Fibroblast of lung (primary cell): ENCODE measurements at places on chromosomes 5 and 9. TPM values are rescaled to one million over a fixed set of nuclear protein-coding genes. Genes with fewer than 3 reads are reported as not detected.

DNA sequence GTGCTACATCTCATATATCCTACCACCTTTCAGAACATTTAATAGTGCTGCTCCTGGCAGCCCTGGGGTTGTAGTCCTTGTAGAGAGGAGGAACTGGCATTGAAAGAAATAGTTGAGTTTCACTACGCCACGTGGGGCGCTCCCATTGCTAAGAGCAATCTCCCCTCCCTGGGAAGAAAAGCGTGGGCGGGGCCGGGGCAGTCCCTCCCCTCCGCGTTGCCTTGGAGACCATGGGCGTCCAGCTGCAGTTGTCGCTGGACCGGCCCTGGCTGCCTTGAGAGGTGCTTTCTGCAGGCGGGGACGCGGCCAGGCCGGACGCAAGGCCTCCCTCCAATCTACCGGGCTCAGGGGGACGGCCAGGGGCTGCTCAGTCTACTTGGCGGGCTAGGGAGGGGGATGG lies 368 bp upstream of the CCDC180 start:
- no peak overlapping the region for H3K27ac ChIP-seq
- DNase-seq, result peak; percentile 70
- no peak overlapping the region for H3K4me3 ChIP-seq
- no peaks in the 10 kb centered on the region for H3K4me1 ChIP-seq
- no peaks in the 10 kb centered on the region for H3K36me3 ChIP-seq

- DNase-seq, result peak; percentile 63
- H3K4me3 ChIP-seq, result no peak overlapping the region
- no peaks in the 10 kb centered on the region for H3K4me1 ChIP-seq
- no peaks in the 10 kb centered on the region for H3K27me3 ChIP-seq
Measured at GRCh38 chr5:104628911-104629310, 1066.3 kb upstream of the NUDT12 start.

DNA sequence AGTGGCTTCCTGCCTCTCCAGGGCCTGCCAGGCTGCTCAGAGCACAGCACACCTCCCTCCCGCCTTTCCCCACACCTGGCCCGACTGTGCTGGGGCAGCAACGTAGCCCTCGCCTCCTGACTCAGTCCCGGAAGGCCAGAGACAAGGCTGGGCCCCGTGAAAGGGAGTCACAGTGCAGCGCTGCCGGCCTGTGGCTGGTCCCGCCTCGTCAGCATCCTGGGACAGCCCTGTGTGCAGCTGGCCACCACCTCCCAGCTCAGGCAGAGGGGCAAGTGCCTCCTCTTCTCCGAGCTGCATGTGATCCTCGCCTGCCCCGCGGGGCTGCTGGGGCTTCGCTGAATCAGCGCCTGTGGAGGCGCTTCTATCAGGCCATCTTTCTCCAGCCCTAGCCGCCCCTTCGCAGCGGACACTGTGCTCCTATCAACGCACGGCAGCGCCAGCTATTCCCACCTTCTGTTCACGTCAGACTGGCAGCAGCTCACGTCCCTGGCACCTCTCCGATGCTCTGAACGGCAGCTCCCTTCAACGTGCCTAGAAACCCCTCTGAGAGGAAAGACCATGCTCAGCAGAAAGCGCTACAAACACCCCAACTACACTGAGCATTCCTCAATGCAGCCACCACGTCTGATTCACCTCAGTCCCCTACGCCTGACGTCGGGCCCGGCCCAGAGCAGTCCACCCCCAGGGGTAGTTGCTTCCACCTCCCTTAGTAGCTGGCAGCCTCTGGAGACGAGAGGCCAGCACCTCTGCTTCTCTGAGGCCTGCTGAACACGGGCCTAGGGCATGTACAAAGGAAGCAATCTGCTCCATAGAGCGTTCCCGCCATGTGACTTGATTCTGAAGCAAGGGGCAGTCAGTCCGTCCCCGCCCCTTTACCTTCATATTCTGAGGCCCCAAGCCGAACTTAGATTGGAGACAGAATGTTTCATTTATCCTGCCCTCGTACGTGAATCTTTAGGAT lies 78.8 kb downstream of the GPR21 start:
- H3K4me1 ChIP-seq, result no peaks in the 10 kb centered on the region
- DNase-seq, result no peak
- no peaks in the 10 kb centered on the region for H3K27me3 ChIP-seq

- H3K27me3 ChIP-seq, result peaks cover 8% of the 10 kb centered on the region
- no peak overlapping the region for H3K27ac ChIP-seq
- H3K4me1 ChIP-seq, result no peaks in the 10 kb centered on the region
- no peak overlapping the region for H3K4me3 ChIP-seq
- no peaks in the 10 kb centered on the region for H3K36me3 ChIP-seq
Measured at GRCh38 chr5:61603211-61603908, 271.3 kb downstream of the ZSWIM6 start.

- peaks cover 2% of the 10 kb centered on the region for H3K36me3 ChIP-seq
- no peak overlapping the region for H3K27ac ChIP-seq
- no peaks in the 10 kb centered on the region for H3K27me3 ChIP-seq
Measured at GRCh38 chr9:125043631-125044030, 99.7 kb downstream of the SCAI start.

The MED27 gene
- 10.8 and 13.4 TPM in 2 replicates for total RNA-seq
